Eye (tissue), 1 donor: ENCODE measurements at places on chromosomes 11 and 22.
A peak's percentile ranks its signal among the peaks of the same experiment; 100 is the strongest.

- DNase-seq, result no peak
These were observed 42.5 kb downstream of the MCM5 start for GRCh38 chr22:35442471-35442870.

DNA sequence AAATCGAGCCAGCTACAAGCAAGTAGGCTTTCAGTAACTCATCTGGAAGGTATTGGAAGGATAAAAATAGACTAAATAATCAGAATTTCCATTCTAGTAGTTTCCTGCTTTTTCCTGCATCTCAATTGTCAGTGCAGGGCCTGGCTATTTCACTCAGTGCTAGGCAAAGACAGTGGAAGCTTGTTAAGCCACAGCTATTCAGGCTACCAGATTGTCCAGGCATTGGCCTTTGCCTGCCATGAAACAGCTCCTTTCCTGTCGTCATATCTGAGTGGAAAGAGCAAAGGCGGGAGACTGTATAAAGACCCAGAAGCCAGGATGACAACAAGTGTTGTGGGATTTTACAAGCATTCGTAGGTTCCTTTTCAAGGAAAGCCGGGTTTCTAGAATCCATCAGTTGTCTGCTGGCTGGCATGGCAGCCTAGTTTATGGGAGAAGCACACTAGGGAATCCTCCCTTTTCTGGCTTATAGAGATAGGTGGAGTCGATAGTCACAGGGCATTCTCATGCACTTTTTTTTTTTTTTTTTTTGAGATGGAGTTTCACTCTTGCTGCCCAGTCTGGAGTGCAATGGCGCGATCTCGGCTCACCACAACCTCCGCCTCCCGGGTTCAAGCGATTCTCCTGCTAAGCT is 2.0 kb upstream of the TNRC6B start:
- peak; percentile 43 for DNase-seq

- no peak for DNase-seq
These were observed 3.9 kb upstream of the SERGEF start for GRCh38 chr11:18016789-18017188.

DNA sequence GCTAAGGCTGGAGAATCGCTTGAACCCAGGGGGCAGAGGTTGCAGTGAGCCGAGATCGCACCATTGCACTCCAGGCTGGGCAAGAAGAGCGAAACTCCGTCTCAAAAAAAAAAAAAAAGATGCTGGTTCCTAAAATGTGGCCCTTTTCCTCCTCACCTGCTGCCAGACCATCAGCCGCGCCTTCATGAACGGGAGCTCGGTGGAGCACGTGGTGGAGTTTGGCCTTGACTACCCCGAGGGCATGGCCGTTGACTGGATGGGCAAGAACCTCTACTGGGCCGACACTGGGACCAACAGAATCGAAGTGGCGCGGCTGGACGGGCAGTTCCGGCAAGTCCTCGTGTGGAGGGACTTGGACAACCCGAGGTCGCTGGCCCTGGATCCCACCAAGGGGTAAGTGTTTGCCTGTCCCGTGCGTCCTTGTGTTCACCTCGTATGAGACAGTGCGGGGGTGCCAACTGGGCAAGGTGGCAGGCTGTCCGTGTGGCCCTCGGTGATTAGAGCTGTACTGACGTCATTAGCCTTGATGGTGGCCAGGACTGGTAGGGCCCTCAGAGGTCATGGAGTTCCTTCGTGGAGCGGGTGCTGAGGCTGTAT is 50.7 kb upstream of the PPP6R3 start:
- no peak for DNase-seq

- DNase-seq, result peak; percentile 94
These were observed 37.2 kb downstream of the CELSR1 start for GRCh38 chr22:46500201-46500600.

- no peak for DNase-seq
These were observed 65.8 kb downstream of the PACSIN2 start for GRCh38 chr22:42949159-42949558.

- peak; percentile 45 for DNase-seq
These were observed 125.3 kb downstream of the VPREB1 start for GRCh38 chr22:22369964-22370270.

DNA sequence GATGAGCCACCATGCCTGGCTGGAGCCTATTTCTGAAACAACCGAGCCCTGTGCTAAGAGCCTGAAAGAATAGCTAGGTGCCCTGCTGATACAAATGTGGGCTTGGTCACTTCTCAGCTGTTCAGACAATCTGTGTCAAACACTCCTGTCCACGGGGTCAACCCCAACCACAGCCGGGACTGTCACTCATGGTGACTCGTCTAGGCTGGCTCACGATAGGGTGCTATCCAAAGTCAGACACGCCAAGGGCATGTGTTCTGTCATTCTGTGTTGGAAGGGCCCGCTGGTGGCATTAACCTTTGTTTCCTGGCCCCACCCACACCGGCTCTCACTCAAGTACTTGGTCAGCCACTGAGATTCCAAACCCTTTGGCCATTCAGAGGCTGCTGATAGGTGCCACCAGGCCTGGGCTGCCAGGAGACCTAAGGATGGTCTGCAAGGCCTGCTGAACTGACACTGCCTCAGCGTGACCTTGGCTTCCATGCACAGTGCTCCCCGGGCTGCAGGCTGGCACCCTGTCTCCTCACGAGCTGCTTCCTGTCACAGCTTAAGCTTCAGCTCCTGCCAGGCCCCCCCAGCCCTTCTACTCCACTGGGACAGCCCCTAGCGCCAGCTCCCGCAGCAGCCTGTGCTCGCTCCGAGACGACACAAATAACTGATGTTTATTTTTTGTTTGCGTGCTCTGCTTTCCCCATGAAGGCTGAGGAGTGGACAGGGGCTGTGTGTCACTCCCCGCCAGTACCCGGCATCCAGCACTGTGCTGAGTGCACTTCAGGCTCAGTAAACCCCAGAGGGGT is 14.2 kb upstream of the CDC42BPG start:
- no peak for DNase-seq

GRCh38 chr22:19576460-19577421 is 52.5 kb upstream of the CLDN5 start:
- no peak for DNase-seq

DNA sequence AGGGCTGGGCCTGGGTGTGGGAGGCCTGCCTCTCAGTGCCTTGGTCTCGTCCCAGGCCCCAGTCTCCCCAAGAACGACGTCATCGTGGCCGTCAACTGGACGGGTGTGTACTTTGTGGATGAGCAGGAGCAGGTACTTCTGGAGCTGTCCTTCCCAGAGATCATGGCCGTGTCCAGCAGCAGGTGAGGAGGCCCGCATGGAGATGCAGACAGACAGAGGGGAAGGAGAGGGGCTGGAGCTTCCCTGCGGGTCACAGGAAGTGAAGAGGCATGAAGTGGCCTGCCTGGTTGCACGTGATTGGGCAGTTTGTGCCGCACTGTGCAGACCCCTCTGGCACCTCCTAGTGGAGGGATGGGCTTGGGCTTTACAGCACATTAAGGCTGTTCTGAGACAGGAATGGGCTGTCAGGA is 70.4 kb downstream of the MYO7A start:
- no peak for DNase-seq

GRCh38 chr11:1969776-1970175 is 22.6 kb downstream of the MRPL23 start:
- DNase-seq, result no peak

- DNase-seq, result peak; percentile 62
These were observed 878.6 kb upstream of the CCDC90B start for GRCh38 chr11:84164728-84165127.

DNA sequence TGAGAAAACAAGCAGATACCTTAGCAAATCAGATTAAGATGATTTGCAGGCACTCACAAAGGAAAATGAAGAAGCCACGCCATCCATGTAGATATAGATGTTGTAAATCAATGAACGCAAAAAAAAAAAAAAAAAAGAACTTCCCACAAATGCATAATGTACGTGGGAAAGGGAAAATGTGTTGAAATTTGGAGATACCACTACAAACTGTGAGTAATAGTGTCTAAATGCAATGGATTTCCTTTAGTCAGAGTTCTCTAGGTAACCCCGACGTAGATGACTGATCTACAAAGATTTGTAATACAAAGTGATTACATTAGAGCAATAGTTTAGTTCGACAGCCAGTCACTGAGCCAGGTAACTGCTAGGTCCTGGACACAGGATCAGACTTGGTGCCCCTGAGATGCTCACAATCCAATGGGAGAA is 783 bp upstream of the ANKRD54 start:
- DNase-seq, result peak; percentile 29

DNA sequence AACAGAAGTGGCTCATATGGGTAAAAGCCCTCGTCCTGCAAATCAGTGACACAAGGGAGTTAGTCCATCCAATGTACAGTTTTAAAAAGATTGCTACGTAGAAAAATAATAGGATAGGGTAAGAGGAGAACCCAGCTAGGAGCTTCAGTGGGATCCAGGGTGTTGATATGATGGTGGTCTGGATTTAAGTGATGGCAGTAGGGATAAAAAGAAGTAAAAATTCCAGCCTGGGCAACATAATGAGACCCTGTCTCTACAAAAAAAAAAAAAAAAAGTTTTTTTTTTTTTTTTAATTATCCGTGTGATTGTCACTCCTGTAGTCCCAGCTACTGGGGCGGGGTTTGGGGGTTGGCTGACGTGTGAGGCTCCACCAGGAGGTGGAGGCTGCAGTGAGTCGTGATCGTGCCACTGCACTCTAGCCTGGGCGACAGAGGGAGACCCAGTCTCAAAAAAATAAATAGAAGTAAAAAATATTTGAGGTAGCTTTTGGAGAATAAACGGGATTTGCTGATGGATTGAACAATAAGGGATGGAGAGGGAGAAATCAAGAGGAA is 7.0 kb upstream of the L3MBTL2 start:
- DNase-seq, result peak; percentile 59

- no peak for DNase-seq
These were observed 42.1 kb downstream of the RIC3 start for GRCh38 chr11:8126649-8127289.

DNA sequence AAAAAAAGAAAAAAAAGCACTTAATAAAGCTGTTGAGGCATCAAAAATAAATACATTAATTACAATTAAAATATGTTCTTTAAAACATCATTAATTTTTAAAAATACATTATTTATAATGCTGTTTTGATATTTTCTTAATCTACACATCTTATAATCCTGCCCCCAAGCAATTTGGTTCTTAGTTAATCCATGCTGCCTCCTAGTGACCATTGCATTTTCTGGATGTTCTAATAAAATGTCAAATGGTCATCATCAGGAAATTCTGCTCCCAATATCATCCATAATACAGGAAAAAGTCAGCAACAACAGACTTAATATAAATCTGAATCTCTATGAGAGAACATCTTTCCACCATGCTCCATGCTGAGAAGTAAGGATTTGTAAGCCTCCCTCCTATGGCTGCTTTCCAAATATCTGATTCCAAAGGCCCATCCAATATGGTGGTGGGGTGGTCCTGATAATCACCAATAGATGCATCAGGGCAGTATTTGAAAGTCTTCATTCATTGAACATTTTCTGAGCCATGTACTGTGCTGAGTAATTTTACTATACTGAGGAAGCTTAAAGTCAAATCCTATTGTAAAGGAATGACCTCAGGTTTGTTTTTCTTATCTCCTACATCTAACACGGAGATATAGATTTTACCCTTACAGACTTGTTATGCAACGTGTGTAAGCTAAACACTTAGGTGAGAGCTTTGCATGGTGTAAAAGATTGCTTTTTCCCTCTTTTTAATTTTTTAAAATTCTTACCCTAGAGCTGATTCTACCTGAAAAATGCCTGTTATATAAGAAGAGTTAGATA is 124.7 kb upstream of the BMAL1 start:
- DNase-seq, result no peak

- no peak for DNase-seq
These were observed 13.5 kb upstream of the FTH1 start for GRCh38 chr11:61980783-61981541.

DNA sequence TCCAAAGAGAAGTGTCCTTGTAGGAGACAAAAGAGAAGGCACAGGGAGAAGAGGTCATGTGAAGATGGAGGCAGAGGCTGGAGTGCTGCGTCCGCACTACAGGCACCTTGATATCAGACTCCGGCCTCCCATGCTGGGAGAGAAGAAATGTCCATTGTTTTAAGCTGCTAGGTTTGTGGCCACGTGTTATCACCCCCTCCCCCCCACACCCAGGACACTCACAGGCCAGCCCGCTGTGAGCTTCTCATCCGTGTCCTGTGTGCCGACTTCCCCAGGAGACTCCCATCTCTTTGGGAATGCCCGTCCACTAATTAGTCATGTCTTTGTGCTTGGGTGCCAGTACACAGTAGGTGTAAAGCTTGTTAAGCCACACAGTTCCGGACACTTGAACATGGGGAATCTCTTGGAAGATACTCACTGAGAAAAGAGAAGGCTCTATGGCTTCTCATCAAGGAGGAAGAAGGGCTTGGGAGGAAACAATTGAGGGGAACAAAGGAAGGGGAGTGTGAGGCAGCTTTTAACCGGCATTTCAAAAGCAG is 1234.7 kb downstream of the TBC1D22A start:
- DNase-seq, result peak; percentile 80

- DNase-seq, result no peak
These were observed 323.7 kb downstream of the BRD1 start for GRCh38 chr22:49503896-49504521.

DNA sequence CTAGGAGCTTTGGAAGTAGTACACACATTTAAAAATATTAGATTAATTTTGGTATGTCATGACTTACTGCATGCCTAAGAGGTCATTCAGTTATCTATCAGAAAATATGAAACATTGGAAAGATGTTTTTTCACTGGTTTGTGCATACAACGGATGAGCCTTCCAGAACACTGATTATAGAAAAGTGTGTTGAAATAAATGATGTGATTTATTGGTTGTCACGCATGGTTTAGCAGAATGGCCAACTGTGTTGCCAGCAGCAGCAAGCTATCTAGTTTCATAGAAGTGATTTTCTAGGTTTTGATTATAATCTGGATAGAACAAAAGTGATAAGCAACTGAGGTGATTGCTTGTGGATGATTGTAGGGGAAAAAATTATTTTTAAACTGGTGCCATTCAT is 53.6 kb downstream of the DDX10 start:
- DNase-seq, result no peak

DNA sequence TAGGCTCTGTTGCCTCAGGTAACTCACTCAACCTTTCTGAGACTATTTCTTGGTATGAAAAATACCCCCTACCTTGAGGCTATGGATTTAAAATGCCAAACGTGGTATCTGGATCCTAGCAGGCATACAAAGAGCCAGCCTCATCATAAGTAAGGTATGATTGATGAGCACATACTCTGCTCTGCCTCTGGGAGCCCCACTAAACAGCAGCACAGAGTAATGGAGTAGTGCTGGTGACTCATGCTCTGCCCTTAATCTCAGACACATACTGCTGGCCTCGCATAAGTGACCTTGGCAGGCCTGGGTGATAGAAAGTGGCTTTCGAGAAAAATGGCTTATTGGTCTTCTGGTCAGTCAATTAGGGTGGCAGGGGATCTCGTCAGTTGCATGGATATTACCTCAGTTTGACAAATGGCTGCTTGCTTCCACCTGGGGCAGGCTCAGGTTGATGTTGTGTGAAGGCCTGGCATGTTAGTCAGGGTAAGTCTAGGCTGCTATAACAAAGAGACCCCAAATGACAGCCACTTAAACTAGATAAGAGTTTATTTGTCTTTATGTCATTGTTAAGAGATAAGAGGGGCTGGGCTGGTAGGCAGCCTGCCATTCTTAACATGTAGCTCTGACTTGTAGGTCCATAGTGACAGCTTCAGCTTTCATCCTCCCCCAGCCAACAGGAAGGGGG is 15.2 kb upstream of the SLC6A5 start:
- DNase-seq, result no peak
